IMR-90 (cell line): ENCODE measurements at places on chromosomes 4 and X. TPM values are rescaled to one million over a fixed set of nuclear protein-coding genes. Genes with fewer than 3 reads are reported as not detected.

DNA sequence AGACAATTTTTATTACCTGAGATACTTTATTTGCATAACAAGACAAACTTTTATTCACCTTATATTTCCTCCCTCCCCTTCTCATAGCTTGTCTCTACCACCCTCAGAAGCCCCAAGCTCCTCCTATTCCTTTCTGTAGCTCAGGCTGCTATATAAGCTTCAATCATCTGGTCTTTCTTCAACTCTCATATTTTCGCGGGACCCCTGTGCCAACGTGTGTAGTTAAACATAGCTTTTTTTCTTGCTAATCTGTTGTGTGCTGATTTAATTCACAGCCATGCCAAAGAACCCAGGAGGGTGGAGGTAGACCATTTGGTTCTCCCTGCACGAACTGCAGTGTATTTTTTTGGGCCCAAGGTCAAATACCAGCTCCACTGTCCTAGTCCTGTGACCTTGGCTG is 21.1 kb upstream of the CD38 start:
- no peak for DNase-seq

- DNase-seq = no peak
Measured at GRCh38 chrX:49308604-49309269, 5.3 kb downstream of the GAGE10 start.

DNA sequence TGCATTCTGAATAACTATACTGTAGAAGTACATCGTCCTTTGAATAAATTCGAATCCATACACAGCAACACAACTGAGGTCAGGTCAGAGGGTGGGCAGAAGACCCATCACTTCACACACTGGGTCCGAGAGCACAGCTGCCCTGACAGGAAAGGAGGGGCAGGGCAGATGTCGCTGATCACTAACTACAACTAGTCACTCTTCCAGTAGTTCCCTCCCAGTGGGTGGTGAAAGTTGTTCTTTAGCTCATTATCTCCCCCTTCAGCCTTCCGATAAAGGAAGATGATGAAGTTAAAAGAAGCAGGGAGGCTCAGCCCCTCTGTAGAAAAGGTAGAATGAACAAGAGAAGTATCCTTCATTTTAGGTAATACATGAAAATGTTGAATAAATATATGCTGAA is 278.9 kb downstream of the INPP4B start:
- DNase-seq = no peak

DNA sequence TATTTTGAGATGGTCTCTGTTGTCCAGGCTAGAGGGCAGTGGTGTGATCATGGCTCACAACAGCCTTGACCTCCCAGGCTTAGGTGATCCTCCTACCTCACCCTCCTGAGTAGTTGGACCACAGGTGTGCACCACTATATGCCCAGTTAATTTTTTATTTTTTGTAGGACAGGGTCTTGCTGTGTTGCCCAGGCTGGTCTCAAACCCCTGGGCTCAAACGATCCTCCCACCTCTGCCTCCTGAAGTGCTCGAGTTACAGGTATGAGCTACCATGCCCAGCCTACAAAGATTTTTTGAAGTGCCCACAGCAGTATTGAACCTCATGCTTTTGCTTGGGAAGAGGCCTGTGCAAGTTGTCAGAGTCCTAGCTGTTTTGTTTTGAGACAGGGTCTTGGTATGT is 31.1 kb downstream of the NSD2 start:
- DNase-seq = no peak

DNA sequence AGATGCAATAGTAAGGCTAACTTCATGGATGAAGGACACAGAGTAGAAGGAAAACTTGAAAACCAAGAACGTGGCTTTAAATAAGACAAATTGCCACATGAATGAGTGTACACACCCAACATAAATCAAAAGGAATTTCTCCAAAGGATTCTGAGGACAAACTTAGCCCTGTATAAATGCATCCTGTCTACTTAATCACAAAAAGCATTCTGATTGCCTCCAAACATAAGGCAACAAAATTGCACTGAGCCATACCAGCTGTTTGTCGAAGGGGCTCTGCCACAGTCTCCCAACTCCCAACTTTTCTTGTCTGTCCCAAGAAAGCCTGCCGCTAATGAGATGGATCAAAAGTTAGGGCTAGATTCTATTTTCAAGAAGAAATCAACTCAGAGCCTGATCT is 194.3 kb downstream of the SOWAHB start:
- no peak for DNase-seq

DNA sequence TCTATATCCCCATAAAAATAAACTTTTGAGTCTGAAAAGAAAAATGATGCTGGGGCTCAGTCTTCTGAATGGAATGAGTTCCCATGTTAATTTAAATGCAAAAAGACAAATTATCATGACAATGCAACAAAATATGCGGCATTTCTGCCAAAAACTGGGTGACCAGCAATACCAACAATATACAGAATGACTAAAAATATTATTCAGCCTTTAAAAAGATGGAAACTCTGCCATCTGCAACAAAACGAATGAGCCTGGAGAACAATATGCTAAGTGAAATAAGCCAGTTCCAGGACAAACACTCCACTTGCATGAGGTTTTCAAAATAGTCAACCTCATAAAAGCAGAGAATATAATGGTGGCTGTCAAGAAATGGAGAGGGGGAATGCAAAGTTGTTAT is 558.5 kb downstream of the IL15 start:
- peak; percentile 16 for DNase-seq

DNA sequence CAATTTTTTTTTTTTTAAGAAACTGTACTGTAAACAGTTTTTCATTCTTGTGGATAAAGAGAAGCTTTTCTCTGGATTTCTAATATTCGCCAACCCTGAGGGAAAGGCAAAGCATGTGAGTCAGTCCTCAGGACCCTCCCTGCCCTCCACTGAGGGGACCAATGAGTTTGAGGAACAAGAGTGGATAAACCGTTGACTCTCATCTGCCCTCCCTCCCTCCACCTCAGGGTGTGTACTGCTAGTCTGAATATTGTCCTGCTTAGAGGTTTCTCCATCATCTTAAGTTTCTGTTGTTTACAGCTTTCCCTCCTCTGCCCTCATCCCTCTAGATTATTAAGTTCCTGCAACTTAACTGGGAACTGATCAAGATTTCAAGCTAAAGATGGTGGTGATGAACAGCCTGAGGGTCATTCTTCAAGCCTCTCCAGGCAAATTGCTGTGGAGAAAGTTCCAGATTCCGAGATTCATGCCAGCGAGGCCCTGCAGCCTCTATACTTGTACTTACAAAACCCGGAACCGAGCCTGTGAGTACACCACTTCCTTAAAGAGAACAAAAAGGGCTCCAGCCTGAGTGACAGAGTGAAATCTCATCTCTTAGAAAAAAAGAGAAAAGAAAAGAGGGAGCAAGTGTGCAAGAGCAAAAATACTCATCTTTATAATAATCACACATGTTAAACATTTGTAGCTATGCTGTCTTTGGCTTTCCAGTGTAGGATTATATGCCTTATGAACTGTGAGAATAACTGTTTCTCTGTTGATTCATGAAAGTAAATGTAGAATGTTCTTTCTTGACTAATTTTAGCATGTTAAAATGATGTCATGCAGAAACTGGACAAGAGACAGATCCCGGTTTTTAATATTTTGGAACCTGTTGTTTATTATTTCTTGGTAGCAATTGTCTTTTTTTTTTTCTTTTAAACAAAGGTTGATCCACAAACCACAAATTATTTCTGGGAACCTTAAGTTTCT is 11.9 kb downstream of the CA5B start:
- peak; percentile 6 for DNase-seq

DNA sequence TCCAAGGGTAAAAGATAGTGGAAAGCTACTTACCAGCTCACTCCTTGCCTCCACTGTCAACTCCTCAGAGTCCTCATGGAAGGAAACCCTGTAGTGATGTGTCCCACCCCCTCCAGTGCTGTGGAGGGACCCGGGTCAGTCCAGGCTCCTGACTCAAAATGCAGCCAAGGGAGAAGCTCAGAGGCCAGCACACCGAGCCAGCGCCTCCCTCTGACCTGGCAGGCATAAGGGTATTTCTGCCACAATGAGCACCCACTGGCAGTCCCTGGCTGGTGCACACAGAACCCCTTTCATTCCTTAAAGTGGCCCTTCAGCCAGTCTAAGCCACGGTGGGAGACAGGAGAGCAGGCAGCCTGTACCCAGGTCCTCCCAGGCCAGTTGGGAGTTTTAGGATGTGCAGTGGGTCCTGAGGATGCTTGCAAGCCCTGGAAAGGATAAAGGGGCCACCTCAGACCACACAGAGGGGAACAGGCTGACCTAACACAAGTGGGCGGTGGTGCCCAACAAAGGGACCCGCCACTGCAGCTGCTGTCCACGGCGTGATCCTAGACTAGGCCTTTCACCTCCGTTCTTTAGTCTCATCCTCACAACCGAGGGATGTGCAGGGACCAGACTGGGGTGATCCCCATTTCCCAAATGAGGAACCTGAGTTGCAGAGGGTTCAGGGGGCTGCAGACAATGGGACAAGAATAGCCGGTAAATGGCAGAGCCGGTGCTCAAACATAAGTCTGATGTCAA is 5.7 kb downstream of the JAKMIP1 start:
- DNase-seq = no peak

DNA sequence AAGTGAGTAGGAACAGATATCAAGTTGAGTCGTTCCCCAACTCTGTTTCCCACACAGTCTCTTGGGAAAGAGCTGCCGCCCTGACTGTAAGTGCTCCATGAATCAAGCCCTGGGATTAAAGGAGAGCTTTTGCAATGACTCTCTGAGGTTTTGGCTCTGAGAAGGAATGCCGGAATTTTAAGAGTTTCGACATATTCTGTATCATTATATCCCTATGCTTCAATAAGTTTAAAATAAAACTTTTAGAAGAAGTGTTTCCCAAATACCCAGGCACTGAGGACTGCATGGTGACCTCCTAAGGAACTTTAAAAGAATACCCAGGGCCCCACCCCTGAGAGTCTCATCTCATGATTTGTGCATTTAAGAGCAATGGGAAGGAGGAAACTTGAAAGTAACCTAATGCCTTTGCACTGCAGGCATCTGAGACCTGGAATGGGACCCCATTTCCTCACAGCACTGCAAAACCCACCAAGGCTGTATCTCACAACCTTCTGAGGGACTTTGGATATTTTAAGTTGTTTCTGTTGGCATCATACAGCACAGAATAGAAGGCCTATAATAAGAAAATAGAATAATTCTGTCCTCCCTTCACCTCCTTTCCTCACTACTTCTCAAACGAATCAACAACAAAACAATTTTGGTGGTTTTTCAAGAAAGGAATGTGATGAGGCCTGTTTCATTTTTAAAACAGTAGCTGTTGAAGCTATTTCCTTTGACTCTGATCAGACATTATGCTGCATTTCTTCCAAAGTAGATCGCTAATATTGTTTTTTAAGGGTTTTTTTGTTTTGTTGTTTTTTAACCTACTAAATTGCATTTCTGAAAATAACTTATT is 121.2 kb downstream of the GASK1B start:
- peak; percentile 94 for DNase-seq

DNA sequence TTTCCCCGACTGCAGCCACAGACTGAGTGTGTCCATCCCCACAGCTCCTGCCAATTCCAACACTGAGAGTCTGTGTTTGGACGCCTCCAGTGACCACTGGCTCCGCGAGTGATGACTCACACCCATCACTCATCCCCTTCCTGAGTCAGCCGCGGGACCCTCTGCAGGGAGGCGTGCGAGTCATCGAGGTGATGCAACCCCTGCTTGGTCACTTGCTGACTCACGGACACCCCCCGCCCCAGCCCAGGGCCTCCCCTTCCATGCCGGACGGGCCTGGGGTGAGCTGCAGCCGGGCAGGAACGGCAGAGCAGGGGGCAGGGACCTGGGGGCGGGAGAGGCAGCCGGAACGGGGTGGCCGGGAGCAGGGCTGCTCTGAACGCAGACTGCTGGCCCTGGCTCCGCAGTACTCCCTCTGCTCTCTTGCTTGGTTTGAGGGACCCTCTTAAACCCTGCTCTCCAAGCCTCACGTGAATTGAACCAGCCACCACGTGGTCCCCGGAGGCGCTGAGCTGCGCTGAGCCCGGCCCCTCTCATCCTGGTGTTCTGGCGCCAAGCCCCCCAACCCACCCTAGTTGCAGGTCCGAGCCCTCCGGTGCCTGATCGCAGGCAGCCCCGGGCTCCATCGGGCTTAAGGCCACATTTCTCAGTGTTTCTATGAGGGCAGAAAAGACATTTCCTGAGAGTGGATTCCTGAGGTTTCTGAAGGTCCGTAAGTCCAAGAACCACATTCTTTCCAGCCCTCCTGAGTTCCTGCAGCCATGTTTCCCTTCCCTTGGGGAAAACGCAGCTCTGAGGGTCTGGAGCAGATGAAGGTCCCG is 32.4 kb downstream of the FGFRL1 start:
- DNase-seq = peak; percentile 99

GRCh38 chrX:20354505-20354904 is 87.8 kb upstream of the RPS6KA3 start:
- no peak for DNase-seq

- DNase-seq = no peak
Measured at GRCh38 chr4:52251864-52252263, 200.8 kb downstream of the SPATA18 start.

- no peak for DNase-seq
Measured at GRCh38 chr4:36281384-36282106, at the start of gene DTHD1. DTHD1 (plus strand) TSS chr4:36281616; CDS start chr4:36281759, 143 bp downstream.

- DNase-seq = no peak
Measured at GRCh38 chr4:189979196-189980047, 38.8 kb downstream of the FRG1 start.

GRCh38 chr4:6732441-6733357 is 16.7 kb downstream of the BLOC1S4 start:
- DNase-seq = peak; percentile 94

GRCh38 chr4:185546335-185546734 is 11.0 kb upstream of the PDLIM3 start:
- no peak for DNase-seq

GRCh38 chr4:86181585-86181984 is 178.3 kb downstream of the MAPK10 start:
- peak; percentile 34 for DNase-seq

- no peak for DNase-seq
Measured at GRCh38 chr4:94605241-94605805, 152.4 kb upstream of the BMPR1B start.

DNA sequence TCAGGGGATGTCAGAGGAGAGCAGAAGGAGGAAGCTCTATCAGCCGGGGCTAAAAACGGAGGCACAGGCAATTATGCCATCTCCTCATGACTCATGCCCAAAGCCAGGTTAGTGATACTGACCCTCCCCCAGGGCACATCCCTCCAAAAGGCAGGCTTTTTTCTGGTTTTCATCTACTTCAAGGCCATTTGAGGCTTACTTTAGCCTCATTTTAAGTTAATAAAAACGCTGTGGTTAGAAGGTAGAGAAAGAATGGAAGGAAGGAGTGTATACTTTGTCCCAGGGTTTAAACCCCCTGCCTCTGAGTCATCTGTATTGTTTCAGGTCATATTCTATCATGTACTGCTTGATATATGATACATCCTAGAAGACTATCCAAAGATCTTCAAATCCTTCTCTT is 89.7 kb upstream of the NDP start:
- no peak for DNase-seq

Gene SLC4A4
- total RNA-seq = 16.8 and 23.9 TPM in 2 replicates

Gene HPGDS
- total RNA-seq = not detected in 2 replicates

Gene PAGE3
- not detected in 2 replicates for total RNA-seq

Gene GPR173
- total RNA-seq = 0.90 and 1.1 TPM in 2 replicates

Gene TEX13D
- not detected in 2 replicates for total RNA-seq

Gene POU3F4
- not detected in 2 replicates for total RNA-seq

Gene MAGEB10
- not detected in 2 replicates for total RNA-seq

Gene FOXR2
- total RNA-seq = not detected in 2 replicates

Gene CXCL8
- 2.7 and 3.3 TPM in 2 replicates for total RNA-seq

Gene FRG2
- not detected in 2 replicates for total RNA-seq

Gene PPEF2
- not detected in 2 replicates for total RNA-seq

Gene RNF113A
- 16.5 and 20.6 TPM in 2 replicates for total RNA-seq
